ENCODE measurements at places on chromosomes 1 and 21. TPM values are rescaled to one million over a fixed set of nuclear protein-coding genes. Genes with fewer than 3 reads are reported as not detected.

SPRR4 gene
- not detected for total RNA-seq

OR10J5 gene
- total RNA-seq: not detected

LCE3E gene
- total RNA-seq: not detected

SCAF4 gene
- 23.1 TPM for total RNA-seq

LCE1D gene
- total RNA-seq: not detected
